ENCODE measurements at places on chromosomes 3 and 15. TPM values are rescaled to one million over a fixed set of nuclear protein-coding genes. Genes with fewer than 3 reads are reported as not detected.

- DNase-seq, result no peak
- no peaks in the 10 kb centered on the region for H3K4me1 ChIP-seq
- H3K27me3 ChIP-seq, result no peaks in the 10 kb centered on the region
- no peaks in the 10 kb centered on the region for H3K36me3 ChIP-seq
- H3K27ac ChIP-seq, result no peak overlapping the region
- no peak overlapping the region for H3K4me3 ChIP-seq
These were observed 52.5 kb downstream of the LRRN1 start for GRCh38 chr3:3851621-3852323.

LRRN1 gene
- polyA plus RNA-seq, result 0.41 TPM

MNS1 gene
- 6.9 TPM for polyA plus RNA-seq

GRCh38 chr3:4078903-4079302 lies 224.3 kb upstream of the SETMAR start:
- no peaks in the 10 kb centered on the region for H3K36me3 ChIP-seq
- H3K4me3 ChIP-seq, result no peak overlapping the region
- DNase-seq, result no peak
- H3K27ac ChIP-seq, result no peak overlapping the region
- no peaks in the 10 kb centered on the region for H3K4me1 ChIP-seq
- H3K27me3 ChIP-seq, result no peaks in the 10 kb centered on the region

GRCh38 chr3:127158614-127159229 lies 34.2 kb upstream of the PRR23E start:
- H3K27ac ChIP-seq, result no peak overlapping the region
- H3K36me3 ChIP-seq, result no peaks in the 10 kb centered on the region
- no peak for DNase-seq
- H3K4me3 ChIP-seq, result no peak overlapping the region

GRCh38 chr3:195139876-195140240 lies 131.1 kb downstream of the XXYLT1 start:
- H3K36me3 ChIP-seq, result no peaks in the 10 kb centered on the region
- H3K4me1 ChIP-seq, result no peaks in the 10 kb centered on the region
- no peak overlapping the region for H3K27ac ChIP-seq
- DNase-seq, result no peak
- H3K4me3 ChIP-seq, result no peak overlapping the region
- H3K27me3 ChIP-seq, result no peaks in the 10 kb centered on the region

TGM4 gene
- not detected for polyA plus RNA-seq

TM4SF18 gene
- 14.2 TPM for polyA plus RNA-seq

DNA sequence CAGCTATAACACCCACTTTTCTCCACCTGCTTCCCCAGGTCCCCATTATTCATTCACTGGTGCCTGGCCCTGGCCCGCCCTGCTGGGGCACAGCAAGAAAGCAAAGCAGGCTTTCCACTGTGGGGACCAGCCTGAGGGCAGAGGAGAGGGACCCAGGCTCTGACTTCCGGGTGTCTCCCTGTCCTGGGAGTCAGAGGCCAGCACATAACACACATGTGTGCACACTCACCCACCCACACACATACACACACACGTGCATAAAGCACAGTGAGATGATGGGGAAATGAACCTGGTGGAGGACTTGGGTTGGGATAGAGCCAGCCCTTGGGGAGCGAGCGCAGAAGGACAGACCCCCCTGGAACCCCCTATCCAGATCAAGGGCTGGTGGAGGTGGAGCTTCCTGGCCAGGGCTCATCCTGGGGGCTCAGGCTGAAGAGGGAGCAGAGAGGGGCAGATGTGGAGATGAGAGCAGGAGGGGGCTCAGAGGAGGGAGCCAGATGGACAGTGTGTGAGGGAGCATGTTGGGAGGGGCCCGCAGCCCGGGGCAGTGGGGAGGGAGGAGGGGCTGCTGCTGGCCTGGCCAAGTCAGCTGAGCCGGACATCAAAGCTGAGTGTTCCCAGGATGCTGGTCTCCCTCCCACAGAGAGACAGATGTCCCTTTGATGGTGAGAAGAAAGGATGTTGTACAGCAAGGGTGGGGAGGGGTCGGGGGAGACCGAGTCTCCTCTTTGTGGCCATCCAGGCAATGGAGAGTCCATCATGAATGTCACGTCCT lies 78.2 kb downstream of the LINGO1 start:
- no peaks in the 10 kb centered on the region for H3K27me3 ChIP-seq
- H3K36me3 ChIP-seq, result no peaks in the 10 kb centered on the region
- no peak overlapping the region for H3K4me3 ChIP-seq
- H3K4me1 ChIP-seq, result no peaks in the 10 kb centered on the region

CPA3 gene
- polyA plus RNA-seq, result not detected

DNA sequence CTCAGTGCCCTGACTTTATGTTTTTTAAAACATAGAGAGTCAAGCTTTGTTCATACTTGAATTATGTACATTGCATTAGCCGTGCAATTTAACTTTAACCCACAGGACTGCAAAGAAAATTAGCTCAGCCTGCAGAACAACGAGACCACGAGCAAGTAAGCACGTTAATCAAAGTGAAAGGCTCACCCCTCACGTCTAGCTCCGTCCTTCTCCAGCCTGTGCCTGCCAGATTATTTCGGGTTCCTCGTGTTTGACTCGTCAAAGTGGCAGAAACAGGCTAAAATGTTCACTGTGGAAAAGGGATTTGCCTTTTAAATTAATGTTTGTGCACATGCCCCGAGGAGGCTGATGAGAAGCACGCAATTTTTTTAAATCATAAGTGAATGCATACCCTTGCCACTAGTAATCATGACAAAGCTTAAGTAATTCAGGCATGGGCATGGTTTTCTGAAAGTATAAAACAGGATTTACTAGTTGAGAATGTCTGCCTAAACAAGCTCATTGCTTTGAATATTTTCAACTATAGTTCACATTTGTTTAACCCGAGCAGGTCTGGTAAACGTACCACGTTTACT lies 15.3 kb downstream of the ZBTB38 start:
- peak; percentile 52 for DNase-seq
- H3K27ac ChIP-seq, result no peak overlapping the region
- peaks cover 10% of the 10 kb centered on the region for H3K36me3 ChIP-seq
- no peaks in the 10 kb centered on the region for H3K4me1 ChIP-seq

DNA sequence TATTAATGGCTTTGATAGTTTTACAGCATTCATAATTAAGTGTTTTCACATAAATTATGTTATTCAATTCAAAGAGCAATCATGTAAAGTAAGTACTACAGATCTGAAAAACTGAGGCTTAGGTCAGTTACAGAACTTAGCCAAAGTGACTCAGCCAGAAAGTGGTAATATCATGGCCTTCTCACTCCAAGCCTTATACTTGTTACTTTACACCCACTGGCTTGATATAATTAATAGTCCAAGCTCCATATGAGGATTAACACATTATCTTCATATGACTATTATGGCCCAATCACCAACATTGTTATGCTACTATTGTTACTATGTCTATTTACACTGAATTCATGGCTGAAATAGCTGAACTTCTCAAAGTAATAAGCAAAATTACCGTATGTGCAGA lies 50.7 kb downstream of the TIGIT start:
- H3K36me3 ChIP-seq, result peaks cover 12% of the 10 kb centered on the region
- DNase-seq, result no peak
- no peaks in the 10 kb centered on the region for H3K27me3 ChIP-seq

GRCh38 chr15:44542596-44542995 lies 5.6 kb downstream of the EIF3J start:
- no peaks in the 10 kb centered on the region for H3K36me3 ChIP-seq
- no peaks in the 10 kb centered on the region for H3K27me3 ChIP-seq
- no peak overlapping the region for H3K4me3 ChIP-seq

DNA sequence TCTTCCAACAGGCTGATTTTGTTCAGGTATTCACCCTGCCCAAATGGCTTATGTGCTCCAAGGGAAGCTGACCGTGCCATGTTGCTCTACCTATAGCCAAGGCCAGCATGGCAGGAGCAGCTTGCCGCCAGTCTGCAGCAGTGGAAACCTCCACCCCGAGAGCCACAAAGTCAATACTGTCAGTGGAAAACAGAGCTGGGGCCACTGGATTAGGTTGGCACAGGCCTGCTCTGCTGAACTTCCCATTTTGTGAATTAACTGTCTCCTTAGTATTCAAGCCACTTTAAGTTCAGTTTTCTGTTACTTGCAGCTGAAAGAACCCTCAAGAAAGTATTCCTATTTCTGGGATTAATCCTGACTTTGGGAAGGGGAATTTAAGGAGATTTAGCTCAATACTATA lies 63.8 kb upstream of the XCR1 start:
- H3K4me1 ChIP-seq, result no peaks in the 10 kb centered on the region
- H3K27ac ChIP-seq, result no peak overlapping the region
- no peaks in the 10 kb centered on the region for H3K27me3 ChIP-seq
- no peak for DNase-seq

- no peak overlapping the region for H3K4me3 ChIP-seq
- DNase-seq, result no peak
- H3K4me1 ChIP-seq, result no peaks in the 10 kb centered on the region
- H3K27me3 ChIP-seq, result no peaks in the 10 kb centered on the region
- no peak overlapping the region for H3K27ac ChIP-seq
These were observed 422.1 kb upstream of the TGFBR2 start for GRCh38 chr3:30184091-30184810.

UROC1 gene
- polyA plus RNA-seq, result not detected

MAP3K13 gene
- 33.0 TPM for polyA plus RNA-seq

DNA sequence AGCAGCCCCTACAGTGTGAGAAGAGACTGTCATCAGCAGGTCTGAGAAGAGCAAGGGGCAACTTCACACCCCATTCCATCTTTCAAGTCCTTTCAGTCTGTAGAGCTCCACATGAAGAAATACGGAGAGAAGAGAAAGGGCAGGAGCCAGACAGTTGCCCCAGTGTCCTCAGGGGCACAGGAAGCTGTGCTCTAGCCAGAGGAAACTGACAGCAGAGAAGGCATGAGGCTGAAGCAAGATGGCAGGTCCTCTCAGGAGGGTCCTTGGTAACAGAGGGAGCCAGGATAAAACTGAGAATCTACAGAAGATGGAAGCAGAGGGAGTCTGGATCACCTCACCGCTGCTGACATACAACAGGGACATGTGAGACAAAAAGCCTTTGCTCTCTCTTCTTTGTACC lies 47.3 kb downstream of the PLCH1 start:
- H3K27ac ChIP-seq, result no peak overlapping the region
- no peak for DNase-seq
- H3K4me1 ChIP-seq, result no peaks in the 10 kb centered on the region
- no peak overlapping the region for H3K4me3 ChIP-seq
- no peaks in the 10 kb centered on the region for H3K36me3 ChIP-seq

GRCh38 chr3:11050666-11051323 lies 58.2 kb downstream of the SLC6A1 start:
- no peak for DNase-seq
- no peaks in the 10 kb centered on the region for H3K36me3 ChIP-seq
- H3K27ac ChIP-seq, result no peak overlapping the region
- H3K4me1 ChIP-seq, result no peaks in the 10 kb centered on the region
- no peak overlapping the region for H3K4me3 ChIP-seq
- H3K27me3 ChIP-seq, result no peaks in the 10 kb centered on the region

GRCh38 chr3:100316641-100317069 lies 17.9 kb upstream of the NIT2 start:
- H3K27me3 ChIP-seq, result no peaks in the 10 kb centered on the region
- DNase-seq, result no peak
- H3K27ac ChIP-seq, result no peak overlapping the region
- no peak overlapping the region for H3K4me3 ChIP-seq

GPR176 gene
- 2.9 TPM for polyA plus RNA-seq

DNA sequence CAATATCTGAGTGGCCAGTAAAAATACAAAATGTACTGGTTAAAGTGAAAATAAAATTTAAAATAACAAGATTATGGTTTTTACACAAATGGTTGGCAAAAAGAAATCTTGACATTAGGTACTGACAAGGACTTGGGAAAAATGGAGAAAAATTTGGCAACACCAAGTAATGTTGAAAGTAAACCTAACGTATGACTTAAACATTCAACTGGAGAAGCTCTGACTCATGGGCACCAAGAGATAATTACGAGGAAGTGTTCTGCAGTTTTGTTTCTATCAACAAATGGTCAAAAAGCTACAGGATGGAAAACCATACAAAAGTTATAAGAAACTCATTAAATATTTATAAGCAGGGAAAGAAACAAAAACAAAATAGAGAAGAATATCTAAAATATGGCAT lies 177.7 kb downstream of the ZNF385D start:
- H3K36me3 ChIP-seq, result no peaks in the 10 kb centered on the region
- H3K27ac ChIP-seq, result no peak overlapping the region
- H3K4me3 ChIP-seq, result no peak overlapping the region
